ENCODE measurements at places on chromosomes 13 and 19. TPM values are rescaled to one million over a fixed set of nuclear protein-coding genes. Genes with fewer than 3 reads are reported as not detected.

FAM32A gene
- 46.3 TPM for total RNA-seq

ZNF135 gene
- 1.5 TPM for total RNA-seq

ZNF793 gene
- 4.4 TPM for total RNA-seq

GPR180 gene
- 8.6 TPM for total RNA-seq

JOSD2 gene
- 17.4 TPM for total RNA-seq

TNFSF9 gene
- 0.57 TPM for total RNA-seq

BST2 gene
- total RNA-seq = 62.0 TPM

ANKLE1 gene
- total RNA-seq = 3.1 TPM

CYP4F3 gene
- 0.19 TPM for total RNA-seq

ZNF208 gene
- total RNA-seq = 2.7 TPM

URAD gene
- not detected for total RNA-seq

CBY2 gene
- not detected for total RNA-seq

SIGLEC12 gene
- total RNA-seq = 1.9 TPM

ZNF708 gene
- 11.8 TPM for total RNA-seq

CEACAM21 gene
- 27.6 TPM for total RNA-seq

IGLON5 gene
- 0.28 TPM for total RNA-seq

DACH1 gene
- total RNA-seq = 0.09 TPM

TJP3 gene
- 2.7 TPM for total RNA-seq

LILRB1 gene
- total RNA-seq = not detected

ZNF816 gene
- total RNA-seq = 11.4 TPM

ARL11 gene
- total RNA-seq = 0.85 TPM

CPAMD8 gene
- 0.41 TPM for total RNA-seq

NCR1 gene
- not detected for total RNA-seq

MYH14 gene
- not detected for total RNA-seq

SOX1 gene
- total RNA-seq = not detected

PDX1 gene
- not detected for total RNA-seq

NCAN gene
- total RNA-seq = not detected

ADAT3 gene
- 5.6 TPM for total RNA-seq

KLK4 gene
- total RNA-seq = not detected

EPSTI1 gene
- total RNA-seq = 30.7 TPM
